ENCODE measurements at places on chromosomes 5 and 9.

DNA sequence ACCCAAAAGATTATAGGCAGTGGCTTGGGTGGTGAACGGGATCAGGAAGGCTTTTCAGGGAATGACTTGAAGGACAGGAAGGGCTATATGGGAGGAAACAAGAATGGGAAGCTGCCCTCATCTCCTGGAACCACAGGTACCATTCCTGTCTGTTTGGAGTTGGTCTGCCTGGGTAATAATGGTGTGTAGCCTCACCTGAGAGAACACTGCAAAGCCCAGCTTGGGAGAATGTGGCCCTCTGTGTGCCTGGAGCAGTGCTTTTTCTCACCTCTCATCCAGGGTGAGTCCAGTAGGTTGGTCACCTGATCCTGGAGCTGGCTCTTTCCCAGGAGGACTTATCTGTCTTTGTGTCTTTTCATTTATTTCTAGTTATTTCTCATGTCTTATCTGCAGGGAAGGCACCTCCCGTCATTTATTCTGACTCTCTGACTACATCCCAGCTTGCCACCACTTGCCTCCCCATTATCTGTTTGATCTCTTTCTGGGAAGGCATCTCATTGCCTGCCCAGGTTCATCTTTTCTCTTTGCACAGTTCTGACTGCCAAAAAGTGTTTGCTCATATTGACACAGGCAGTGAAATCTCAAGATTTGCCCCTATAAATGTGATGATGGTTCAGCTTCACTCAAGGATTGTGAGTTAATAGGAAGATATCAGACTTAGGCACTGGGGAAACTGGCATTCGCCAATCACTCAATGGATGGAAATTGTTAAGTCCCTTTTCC lies 22.5 kb upstream of the OR2S2 start:
- no peak for DNase-seq

GRCh38 chr5:145697251-145697990 lies 137.7 kb downstream of the PRELID2 start:
- peak; percentile 40 for DNase-seq

- peak; percentile 74 for DNase-seq
Observed at GRCh38 chr9:127451858-127452656, 747 bp downstream of the LRSAM1 start.

GRCh38 chr5:146066968-146067367 lies 38.4 kb downstream of the PLAC8L1 start:
- no peak for DNase-seq

DNA sequence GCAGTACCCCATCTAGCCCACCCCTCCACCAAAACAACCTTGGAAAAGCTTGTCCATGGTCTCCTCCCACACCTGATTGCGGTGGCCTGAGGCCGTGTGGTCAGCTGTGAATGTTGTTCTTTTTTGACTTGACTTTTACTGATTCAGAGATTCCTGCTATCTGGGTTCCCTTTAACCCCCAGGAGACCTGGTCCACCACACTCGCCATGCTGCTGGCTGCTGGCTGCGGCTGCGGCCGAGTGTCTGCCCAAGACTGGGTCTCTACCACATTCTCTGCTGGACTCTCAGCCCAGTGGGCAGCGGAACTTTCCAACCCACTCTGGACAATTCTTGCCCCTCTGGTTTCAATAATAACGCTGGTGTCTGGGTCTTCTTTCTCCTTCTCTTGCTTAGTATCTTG lies 28.4 kb downstream of the FGF1 start:
- DNase-seq: no peak

Data from D341Med (cell line).